Posterior cingulate gyrus (tissue), 11 donors: ENCODE measurements at places on chromosomes 11 and 22.

GRCh38 chr11:104817973-104818372, 80.3 kb downstream of the CASP12 start:
- no peak for DNase-seq

DNA sequence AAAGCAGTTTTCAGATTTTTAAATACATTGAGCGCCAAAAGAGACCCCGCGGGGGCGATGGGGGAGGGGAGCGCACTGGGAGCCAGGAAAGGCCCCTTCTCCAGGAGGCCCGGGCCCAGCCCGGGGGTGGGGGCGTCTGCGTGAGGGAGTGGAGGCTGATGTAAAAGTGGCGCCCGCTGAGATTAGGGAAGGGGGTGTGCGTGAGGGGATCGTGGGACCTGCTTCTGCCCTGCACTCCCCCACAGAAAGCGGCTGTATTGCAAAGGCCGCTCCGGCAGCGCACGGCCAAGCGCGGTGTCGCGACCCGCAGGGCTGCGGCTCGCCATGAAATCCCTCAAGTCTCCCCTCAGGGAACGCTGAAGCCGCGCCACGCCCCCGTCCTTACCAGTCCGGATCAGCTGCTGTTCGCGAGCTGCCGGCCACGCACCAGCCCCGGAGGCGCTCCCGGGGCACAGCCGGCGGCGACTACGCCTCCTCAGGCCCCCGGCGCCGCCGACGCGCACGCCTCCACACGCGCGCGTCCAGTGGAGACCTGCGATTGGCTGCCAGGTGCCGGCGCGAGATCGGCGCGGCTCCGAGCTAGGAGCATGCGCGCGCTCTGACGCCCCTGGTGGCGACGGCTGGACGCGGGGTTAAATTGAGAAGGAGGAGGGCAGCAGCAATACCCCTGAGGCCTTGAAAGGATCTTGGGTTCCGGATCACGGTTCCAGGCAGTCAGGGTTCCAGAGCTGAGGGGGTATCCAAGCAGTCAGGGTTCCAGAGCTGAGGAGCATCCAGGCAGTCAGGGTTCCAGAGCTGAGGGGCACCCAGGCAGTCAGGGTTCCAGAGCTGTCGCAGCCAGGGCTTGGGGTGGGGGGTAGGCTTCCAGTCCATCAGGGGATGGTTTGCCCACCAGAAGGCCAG, at the start of gene ZNF280B:
Gene ZNF280B, minus strand, starts transcription at position 469 of the 903 bp plus-strand sequence. CDS start 19,344 bp downstream, outside the sequence.
- DNase-seq: peak; percentile 75

DNA sequence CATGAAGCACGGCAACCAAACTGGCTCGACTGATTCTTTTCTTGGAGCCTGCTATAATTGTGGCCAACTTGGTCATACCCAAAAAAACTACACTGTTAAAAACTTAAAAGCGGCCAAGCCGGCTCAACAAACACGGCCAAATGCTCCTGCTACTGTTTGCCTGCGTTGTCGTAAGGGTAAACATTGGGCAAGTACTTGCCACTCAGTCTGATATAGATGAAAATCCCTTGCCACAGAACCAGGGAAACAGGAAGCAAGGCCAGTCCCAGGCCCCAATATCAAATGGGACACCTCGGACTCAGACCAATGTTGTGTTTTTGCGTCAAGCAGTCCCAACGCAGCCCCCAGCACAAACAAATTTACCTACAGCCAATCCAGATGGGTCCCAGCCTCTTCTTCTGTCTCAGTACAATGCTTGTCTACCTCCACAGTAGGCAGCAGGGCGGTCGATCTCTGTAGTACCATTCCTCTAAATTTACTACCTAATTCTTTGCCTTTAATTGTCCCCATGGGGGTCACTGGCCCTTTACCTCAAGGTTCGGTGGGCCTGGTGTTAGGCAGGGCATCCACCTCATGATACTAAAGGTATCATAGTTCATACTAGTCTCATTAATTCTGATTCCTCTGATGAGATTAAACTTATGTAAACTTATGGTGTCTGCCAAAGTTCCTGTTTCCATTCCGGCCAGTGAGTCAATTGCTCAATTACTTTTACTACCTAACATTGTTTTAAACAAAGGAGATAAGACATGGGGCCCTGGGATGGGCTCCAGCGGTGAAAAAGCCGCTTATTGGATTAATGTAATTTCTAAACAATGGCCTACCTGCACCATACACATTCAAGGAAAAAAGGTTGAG, 3.7 kb upstream of the COMT start:
- DNase-seq: no peak

DNA sequence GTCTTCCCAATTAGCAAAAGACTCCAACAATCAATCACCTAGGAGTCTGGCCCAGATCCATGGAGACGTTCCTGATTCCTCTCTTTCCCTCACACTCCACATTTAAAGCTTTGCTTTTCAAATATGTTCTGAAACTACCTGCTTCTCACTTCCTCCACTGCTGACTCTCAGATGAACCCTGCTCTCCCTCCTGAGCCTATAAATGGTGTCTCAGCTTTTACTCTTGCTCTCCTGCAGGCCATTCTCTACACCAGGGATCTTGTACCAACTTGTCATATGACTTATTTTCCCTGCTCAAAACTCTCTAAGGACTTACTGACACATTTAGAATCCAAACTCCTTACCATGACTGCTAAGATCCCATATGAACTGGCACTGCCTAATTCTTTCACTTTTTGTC, 138.4 kb upstream of the DDI1 start:
- DNase-seq: no peak

DNA sequence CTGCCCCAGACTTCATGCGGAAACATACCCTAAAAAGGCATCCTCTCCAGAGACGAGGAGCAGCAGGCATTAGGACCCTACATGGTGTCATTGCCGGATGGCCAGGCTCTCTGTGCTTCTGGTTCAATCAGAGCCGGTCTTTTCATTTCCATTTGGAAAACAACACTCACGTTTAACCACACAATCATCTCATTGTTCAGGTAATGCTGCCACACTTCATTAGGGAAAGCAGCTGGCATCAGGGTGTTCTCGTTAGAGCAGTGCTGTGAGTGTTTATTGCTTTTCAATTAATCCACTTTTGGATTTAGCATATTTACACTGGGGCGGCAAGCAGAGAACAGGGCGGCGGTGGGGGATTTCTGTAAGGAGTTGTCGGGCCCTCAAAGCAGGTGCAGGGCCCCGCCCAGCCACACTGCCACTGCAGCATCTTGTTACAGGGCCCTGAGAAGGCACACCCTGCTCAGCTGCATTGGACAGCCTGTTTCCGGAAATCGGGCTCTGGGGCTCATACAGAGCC, 338.6 kb downstream of the SHANK2 start:
- peak; percentile 34 for DNase-seq

DNA sequence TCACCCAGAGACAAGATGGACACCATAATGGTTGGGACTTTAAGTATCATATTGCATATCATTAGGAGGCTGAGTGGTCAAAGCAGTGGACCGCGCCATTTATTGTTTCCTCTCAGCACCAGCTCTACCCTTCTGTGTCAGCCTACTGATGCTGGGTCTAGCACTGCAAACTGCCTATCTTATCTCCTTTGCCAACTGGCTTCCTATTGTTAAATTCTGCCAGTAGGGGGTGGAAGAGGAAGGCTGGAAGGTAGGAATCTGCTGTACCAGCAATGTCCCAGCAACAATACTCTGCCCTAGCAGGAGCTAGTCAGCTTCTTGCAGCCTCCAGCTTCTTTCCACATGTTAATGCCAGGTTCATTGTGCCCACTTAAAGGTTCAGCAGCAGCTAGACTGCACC, 367.1 kb upstream of the PDGFD start:
- no peak for DNase-seq

DNA sequence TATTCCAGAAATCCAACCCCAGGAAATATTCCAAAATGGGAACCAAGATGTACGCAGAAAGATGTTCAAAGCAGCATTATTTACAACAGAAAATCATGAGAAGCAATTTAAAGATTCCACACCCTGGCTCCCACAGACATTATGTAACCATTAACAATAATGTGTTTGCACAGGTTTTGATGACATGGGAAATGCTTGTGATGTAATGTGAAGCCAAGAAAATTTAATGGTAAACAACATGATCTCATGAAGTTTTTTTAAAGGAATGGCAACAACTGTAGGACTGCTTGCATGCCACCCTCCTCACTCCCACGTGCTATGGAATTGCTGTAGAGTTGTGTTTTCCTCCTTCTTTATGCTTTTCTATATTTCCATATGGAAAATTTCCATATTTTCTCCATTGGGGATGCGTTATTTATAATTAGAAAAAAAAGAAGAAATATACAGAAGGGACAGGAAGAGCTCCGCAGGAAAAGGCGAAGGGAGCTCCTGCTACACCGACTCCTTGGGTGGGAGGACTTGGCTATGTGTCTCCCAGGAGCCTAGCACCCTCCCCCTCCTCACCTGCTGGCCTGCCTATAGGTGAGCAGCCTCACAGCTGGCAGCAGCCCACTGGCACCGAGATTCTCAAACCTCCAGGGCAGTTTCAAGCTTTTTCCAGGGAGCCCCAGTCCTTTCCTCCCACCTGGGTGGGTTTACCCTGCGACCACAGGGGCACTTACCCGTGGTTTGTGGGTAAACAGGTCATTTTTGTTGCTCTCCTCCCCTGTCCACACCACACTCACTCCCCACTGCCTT, 20.9 kb downstream of the LRFN4 start:
- no peak for DNase-seq

DNA sequence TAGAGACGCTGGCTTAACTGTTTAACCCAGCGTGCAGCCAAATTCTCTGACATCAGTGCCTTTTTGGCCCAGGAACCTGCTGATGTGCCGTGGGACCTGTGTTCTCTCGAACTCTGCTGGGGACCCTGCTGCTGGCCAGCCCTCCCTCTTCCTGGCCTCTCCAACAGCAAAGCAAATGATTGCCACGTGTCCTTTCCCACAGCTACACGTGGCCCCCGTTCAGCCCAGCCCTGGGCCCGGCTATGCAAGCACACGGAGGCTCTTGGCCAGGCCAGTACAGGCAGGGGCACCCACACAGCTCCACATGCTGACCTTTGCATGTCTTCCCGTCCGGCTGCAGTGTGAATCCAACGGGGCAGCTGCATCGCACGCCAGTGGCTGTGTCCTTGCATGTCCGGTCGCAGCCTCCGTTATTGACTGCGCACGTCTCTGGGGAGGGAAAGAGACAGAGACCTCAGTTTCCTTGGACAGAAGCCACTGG, 51.6 kb upstream of the TTLL12 start:
- DNase-seq: no peak

GRCh38 chr11:33060271-33060670, 20.9 kb downstream of the TCP11L1 start:
- no peak for DNase-seq

DNA sequence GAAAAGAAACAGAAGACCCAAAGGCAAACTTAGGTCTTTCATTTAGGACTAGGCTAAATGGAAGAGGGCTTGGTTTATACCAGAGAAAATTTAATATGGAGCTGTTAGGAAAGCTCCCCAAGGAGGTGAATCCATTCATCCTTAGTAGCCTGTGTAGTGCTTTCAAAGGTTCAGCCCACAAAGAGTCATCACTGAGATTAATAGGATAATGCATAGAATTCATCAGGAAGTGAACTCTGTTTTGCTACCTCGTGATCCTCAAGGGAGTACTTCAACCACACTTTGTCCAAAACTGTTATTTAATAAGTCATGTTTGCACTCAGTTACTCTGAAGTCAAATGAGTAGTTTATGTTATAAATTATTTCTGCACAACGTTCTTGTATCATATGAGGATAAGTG, 43.3 kb upstream of the MMP7 start:
- no peak for DNase-seq

- no peak for DNase-seq
These were observed 7.2 kb downstream of the BLID start for GRCh38 chr11:122108828-122109227.

GRCh38 chr11:11236498-11237059, 116.5 kb downstream of the CSNK2A3 start:
- no peak for DNase-seq

GRCh38 chr22:27912101-27912500, 7.0 kb downstream of the PITPNB start:
- DNase-seq: no peak

DNA sequence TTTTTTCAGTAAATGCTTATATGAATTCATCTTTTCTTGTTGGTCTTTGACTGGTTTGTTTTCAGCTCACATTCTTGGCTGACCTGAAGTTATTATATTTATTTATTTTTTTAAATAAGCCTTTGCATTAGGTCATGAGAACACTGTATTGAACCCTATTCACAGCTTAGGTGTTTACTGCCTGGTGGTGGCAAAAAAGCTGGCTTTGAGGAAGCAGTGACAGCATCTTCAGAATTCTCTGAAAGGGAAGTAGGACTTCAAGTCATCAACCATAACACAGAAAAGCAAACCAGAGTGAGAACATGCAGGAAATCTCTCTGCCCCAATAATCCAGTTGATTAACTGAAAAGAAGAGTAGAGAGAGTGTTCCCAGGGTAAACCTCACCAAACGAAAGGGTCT, 30.3 kb upstream of the MMP13 start:
- no peak for DNase-seq

- DNase-seq: no peak
These were observed 2.3 kb downstream of the OR51G1 start for GRCh38 chr11:4921796-4922195.

GRCh38 chr22:35018995-35019394, 47.0 kb upstream of the ISX start:
- DNase-seq: no peak

GRCh38 chr11:34495724-34496377, 17.7 kb downstream of the ELF5 start:
- DNase-seq: no peak

DNA sequence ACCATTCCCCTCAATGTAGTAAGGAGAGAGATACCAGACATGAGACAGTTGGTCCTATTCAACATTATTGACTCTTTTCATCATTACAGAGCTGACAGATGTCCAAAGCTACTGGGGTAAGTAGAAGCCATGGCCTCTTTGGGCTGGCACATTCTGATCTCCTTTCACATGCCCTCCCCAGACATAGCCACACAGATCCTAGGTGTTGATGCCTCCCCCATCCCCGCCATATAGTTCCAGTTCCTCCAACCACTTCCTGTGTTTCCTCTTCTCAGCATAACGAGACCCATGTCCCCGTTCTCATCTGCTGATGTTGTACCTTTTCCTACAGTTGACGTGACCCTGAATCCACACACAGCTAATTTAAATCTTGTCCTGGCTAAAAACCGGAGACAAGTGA, 14.0 kb downstream of the TRIM6 start:
- DNase-seq: no peak

GRCh38 chr11:122751292-122752070, 86.8 kb upstream of the CRTAM start:
- no peak for DNase-seq

DNA sequence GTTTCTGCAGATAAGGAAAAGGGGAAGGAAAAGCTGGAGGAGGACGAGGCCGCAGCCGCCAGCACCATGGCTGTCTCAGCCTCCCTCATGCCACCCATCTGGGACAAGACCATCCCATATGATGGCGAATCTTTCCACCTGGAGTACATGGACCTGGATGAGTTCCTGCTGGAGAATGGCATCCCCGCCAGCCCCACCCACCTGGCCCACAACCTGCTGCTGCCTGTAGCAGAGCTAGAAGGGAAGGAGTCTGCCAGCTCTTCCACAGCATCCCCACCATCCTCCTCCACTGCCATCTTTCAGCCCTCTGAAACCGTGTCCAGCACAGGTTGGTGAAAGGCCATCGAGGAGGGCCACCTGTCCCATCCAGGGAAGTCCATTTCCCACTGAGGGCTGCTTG, 5.6 kb downstream of the TEF start:
- DNase-seq: no peak
